ENCODE measurements at places on chromosomes 16 and 17. TPM values are rescaled to one million over a fixed set of nuclear protein-coding genes. Genes with fewer than 3 reads are reported as not detected.

DNA sequence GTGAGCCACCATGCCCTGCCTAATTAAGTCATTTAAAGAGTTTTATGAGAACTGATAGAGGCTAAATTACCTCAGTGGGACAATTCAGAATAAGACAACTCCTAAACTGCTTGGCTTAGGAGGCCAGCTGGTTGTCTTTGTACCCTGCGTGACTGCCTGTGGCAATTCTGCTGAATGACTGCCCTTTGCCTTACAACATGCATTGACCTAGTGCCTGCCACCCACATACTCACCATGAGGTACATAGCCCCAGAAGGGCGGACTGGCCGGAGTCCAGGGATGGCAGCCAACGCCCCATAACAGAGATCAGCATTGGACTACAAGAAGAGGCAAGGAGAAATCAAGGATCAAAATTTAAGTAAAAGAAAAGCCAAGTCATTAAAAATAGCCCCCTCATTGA lies 7.3 kb downstream of the TAT start:
- DNase-seq = no peak

GRCh38 chr16:85378145-85379040 lies 234.7 kb upstream of the GSE1 start:
- no peak for DNase-seq

DNAH17 gene
- total RNA-seq = 1.0 TPM

MTHFSD gene
- total RNA-seq = 30.6 TPM

TVP23A gene
- 7.8 TPM for total RNA-seq

SLC5A10 gene
- 0.08 TPM for total RNA-seq
